Fibroblast of skin of right quadriceps (primary cell): ENCODE measurements at places on chromosomes 2 and 18.

- peak; percentile 11 for DNase-seq
These were observed 22.4 kb upstream of the KCNK3 start for GRCh38 chr2:26670171-26670570.

GRCh38 chr18:49625021-49625691 is 63.3 kb downstream of the LIPG start:
- DNase-seq: no peak

DNA sequence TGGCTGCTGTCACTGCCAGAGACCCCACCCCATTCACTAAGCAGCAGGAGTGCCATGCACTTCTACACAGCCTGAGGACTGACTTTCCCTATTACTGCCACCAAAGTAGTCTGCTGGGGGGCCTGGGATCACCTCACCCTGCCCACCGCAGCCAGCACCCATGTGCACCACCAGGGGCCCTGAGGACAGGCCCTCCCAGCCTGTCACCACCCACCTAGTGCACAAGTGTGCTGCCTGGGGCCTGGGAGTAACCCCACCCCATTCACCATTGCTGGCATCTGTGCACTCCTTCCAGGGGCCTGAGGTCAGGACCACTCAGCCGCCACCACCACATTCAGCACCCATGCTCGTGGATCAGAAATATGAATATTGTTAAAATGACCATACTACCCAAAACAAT is 247.8 kb upstream of the NCKAP5 start:
- DNase-seq: no peak

DNA sequence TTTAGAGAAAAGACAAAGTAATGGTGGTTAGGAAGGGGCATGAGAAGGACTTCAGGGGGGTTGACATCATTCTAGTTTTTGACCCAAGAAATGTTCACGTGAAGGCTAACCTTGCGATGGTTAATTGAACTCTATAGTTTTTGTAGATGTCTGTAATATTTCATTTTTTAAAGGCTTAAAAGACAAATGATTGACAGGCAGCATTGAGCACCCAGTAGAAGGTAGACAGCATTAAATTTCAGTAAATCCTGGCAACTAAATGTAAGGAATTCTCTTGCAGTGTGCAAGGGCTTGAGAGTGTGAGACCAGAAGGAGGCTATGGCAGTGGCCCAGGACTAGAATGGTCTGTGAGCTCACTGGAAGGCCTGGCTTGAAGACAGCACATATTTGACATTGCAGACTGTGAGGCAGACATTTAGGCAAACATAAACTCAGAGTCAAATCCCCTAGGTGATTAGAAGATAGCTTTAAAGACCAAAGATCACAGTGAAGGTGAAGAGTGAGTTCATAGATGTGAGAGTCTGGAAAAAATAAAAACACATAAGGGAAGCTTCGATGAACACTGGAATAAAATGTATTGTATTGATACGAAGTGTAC is 100.1 kb upstream of the MAP4K4 start:
- DNase-seq: peak; percentile 55

DNA sequence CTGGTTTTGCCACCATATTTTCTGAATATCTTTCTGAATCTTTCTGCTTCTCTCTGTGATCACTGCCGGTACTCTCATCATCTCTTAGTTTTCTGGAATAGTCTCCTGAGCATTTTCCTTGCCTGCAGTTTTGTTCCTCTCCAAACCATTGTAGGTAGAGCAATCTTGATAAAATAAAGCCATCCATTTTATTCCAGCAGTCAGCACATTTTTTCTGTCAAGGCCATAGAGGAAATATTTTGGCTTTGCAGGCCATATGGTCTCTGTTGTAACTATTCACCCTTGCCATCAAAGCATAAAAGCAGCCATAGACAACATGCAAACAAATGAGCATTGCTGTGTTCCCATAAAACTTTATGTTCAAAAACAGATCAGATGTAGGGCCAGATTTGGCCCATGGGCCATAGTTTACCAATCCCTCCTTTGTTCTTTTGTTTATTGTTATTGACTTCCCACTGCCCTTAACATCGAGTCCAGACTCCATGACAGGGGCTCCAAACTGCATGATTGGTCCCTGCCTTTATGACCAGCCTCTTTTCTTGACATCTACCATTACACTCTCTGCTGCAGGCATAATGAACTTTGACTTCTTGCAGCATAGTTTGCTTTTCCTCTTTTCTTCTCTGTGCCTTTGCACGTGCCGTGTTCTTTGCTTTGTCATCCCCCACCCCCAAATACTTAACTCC is 29.8 kb downstream of the TMEM87B start:
- DNase-seq: no peak

GRCh38 chr2:112688086-112688880 is 32.5 kb upstream of the NT5DC4 start:
- DNase-seq: no peak

DNA sequence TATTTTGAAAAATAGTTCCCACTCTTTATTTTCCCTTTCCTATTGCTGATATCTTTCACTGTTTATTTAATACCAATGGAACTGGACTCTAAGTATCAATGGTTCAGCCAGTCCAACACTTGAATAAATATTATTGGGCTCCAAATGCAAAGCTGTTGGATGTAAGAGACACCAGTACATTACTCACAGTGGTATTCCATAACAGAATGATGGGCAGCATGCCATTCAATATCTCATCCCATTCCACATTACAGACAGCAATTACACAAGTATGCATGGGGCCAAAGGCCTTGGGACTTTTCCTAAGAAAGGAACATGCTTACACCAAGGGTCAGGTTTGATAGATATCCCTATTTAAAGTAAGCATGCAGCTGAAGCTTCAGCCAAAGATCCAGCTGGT is 231.9 kb downstream of the RND3 start:
- DNase-seq: peak; percentile 53

DNA sequence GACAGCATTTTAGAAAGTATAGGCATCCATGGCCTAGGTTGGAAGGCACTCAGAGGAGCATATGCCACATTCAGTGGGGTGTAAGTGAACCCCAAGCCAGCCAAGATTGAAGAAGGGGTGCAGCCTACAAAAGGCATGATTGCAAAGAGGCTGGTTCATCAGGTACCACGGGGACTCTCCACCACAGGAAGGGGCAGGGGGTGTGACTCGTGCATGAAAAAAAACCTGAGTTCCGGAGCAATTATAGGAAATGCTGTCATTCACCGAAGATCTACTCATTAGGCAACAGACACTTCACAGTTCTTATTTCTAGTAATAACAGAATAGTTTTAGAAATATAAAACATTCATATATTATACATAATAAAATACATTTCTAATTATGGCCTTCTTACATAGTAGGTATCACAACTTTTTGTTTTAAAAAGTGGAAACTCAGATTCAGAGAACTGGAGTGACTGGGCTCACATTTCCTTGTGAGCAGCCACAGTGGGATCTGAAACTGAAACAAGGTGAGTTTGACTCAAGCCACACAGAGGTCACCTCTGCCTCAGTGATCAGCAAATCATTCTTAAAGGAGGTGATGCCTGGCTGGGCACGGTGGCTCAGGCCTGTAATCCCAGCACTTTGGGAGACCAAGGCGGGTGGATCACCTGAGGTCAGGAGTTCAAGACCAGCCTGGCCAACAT is 188.4 kb upstream of the GYPC start:
- no peak for DNase-seq

- DNase-seq: no peak
These were observed 47.2 kb downstream of the CLIP4 start for GRCh38 chr2:29162204-29162928.

- peak; percentile 66 for DNase-seq
These were observed 108.0 kb upstream of the LDAH start for GRCh38 chr2:20930928-20931327.

DNA sequence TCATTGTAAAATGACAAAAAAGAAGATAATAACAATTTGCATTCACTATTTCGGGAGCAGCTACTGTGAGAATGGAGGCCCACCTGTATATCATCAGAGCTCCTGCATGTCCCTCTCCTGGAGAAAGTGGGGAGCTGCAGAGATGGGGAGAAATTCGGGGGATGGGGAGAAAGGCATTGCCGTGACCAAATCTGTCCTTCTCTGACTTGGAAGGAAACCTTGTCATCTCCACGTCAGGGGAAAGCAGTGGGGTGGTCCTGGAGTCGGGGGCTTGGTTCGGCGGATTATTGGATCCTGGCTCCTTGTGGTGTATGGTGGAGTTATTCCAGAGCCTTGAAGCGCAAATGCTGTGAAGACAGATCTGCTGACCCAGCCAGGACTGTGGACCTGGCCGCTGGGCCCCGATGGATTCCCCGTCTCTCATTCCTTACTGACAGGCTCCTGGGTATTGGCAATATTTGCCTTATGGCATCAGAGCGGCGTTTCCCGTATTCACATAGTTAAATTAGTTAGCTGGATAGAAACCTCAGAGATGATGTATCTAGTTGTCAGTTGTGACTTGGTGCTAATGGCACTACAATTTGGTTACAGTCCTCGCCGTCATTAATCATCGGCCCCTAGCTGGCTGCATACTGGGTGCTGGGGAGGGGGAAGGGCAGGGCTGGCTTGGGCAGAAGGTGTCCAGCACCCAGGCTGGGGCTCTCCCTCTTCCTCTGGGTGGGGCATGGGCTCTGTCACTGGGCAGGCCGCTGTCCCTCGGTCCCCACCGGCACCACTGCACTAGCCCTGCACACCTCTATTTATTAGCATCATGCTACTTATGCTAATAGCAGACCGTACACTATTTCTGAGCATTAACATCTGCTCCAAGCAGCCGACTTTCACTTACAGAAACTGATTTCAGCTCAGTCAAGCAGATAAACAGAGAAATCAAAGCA is 31.7 kb downstream of the CELF4 start:
- no peak for DNase-seq

DNA sequence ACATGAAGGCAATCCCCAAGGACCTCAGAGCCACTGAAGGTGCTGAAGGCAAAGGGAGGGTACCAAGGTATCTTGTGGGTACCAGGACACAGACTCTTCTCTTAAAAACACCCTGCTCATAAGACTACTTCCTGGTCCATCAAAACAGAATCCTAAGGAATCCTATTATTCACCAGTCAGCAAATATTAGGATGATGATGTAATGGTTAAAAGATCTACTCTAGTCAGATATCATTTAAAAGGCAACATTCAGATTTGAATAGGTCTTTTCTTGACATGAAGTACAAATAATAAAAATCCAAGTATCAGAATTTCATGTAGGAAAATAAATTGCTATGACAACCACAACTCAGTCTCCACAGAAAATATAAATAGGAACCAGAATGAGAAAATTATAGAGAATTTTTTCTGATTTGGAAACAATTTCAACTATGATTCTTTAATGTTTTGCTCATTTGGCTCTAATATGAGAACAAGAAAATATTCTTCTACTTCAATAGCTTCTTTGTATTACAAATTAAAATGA is 77.8 kb upstream of the ZNF397 start:
- no peak for DNase-seq

DNA sequence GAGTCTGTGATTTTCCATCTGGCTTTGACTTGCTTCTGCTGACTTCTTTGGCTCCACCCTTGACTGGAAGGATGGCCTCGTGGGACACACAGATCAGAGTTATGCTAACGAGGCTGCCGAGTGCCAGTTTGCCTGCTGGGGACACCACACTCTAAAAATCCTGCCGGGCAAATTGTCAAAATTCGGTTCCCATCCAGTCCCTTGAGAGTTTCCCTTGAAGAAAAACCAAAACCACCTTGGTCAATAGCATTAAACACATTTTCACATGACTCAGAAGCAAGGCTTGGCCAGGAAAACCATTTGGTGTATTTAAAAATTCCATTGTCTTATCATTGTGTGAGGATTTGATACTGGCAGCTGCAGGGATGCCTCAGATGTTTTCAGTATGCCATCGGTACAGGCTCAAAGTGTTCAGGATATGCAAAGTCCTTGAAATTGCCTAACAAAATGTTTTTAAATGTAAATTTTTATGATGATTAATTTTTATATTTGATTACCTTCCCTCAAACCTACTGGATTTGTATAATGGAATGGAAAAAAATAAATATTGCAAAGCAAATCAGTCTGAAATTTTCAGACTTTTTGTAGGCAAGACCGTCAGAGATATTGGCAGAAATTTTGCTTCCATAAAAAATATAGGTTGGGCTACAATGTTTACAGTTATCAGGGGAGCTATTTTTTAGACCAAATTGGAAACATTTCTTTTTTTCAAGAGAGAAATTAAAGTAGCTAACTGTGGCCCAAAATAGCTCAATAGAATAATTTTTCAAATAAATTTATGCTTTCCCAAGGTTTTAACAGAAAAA is 41.6 kb downstream of the KCNE4 start:
- peak; percentile 88 for DNase-seq

GRCh38 chr18:58194028-58194427 is 150.0 kb downstream of the NEDD4L start:
- DNase-seq: peak; percentile 37

DNA sequence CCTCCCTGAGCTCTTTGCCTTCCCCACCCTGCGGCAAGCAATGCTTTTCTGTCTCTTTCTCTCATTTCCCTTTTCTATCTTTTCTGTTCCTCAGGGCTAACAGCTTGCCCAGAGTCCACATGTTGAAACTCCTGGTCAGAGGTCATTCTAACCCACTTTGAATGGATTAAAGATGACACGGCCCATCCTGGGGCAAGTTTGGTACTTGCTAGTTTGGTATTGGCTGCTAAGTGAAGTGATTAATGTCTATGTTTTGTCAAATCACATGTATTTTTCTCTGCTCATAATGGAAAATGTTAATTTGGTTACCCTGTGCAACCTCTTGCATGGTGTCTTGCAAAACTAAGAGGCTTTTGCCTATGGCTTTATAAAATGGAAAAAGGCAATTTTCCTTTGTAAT is 960.2 kb downstream of the CNTNAP5 start:
- DNase-seq: no peak

DNA sequence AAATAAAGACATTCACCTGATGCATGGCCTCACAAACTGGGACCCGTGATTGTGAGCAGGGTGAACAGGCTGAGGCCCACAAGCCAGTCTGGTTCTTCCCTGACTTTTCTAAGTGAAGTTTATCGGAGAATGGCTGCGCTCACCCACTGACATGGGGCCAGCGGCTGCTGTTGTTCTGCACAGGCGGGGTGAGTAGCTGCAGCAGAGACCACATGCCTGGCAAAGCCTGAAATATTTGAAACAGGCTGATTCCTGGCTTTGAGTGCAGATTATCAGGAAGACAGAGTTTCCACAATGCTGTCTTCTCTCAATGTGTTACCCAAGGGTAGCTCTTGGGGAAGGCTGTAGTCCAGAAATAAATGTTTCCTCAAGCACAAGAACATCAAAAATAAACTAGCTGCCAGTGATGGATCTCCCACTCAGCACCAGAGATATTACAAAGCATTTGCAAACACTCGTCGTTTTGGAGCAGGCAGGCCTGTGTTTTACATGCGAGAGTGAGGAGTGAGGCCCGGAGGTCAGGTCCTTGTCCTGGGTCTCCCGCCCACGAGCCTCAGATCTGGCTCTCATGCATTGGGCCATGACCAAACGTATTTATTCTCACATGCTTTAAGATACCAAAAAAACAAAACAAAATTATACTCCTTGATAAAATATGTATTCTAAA is 647.1 kb downstream of the GALR1 start:
- DNase-seq: no peak

DNA sequence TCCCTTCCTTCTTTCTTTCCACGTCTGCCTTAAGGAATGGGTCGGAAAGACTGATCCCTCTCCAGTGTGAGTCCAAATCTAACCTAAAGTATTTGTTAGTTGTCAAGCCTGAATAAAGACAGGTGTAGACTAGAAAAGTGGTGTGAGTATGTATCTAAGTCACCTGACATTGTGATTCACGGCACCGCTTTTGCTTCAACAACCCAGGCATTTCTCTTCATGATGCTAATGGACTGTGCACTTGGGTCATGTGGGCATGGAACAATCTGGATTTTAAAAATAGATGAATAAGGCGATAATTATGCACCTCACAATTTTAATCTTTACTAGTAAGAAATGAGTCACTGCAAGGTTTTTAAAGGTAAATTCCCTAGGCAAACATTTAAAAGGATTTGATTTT is 107.5 kb downstream of the LIPG start:
- DNase-seq: no peak

- no peak for DNase-seq
These were observed 193.1 kb downstream of the LPIN1 start for GRCh38 chr2:11939523-11939922.
